ENCODE measurements at places on chromosomes 2 and 18. TPM values are rescaled to one million over a fixed set of nuclear protein-coding genes. Genes with fewer than 3 reads are reported as not detected.

KIAA2012 gene
- total RNA-seq = not detected

LCT gene
- total RNA-seq = not detected

KLHL14 gene
- total RNA-seq = 0.32 TPM

CCDC150 gene
- 3.8 TPM for total RNA-seq

ATOH8 gene
- 46.2 TPM for total RNA-seq

EPHA4 gene
- total RNA-seq = 44.2 TPM

RSAD2 gene
- total RNA-seq = 2.9 TPM

DNA sequence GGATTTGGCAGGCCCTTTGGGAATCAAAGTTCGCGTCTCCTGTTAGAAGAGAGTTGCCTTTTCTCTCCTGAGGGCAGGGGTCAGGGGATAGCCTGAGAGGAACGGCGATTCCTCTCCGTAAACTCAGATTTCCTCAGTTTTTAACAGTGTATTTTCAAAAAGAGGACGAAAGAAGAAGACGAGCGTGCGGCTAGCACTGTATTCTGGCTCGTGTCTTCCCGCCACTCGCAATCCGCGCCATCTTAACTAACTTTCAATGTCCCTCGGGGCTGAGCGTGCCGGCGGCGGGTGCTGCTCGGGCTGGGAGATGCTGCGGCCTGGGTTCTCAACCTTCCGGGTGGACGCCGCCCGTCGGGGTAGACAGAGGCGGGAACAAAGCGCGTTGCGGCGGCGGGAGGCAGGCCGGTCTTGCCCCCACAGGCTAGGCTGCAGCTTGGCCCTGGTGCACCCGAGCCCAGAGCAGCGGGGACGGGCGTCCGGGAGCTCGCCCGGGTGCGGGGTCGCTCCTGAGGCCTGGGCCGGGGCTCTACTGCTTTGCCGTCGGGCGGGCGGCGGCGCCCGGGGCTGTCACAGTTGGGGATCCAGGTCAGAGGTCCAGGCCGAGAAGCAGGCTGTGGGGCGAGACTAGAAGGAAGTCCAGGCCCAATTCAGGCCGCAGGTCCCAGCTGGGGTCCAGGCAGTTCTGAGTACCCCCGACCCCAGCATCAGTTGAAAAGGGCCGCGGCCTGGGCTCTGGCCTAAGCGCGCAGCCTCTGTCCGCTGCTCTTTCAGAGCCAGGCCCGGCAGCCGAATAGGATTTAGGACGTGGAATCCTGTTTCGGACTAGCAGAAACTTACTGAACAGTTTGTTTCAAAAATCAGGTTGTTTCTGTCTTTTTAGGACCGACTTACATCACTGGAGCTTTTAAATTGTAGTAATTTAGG, 11.8 kb downstream of the TBR1 start:
- DNase-seq = no peak

- DNase-seq = no peak
Measured at GRCh38 chr2:71634567-71634966, 181.2 kb downstream of the DYSF start.

GRCh38 chr2:113976277-113976928, 86.5 kb downstream of the ACTR3 start:
- DNase-seq = no peak

DNA sequence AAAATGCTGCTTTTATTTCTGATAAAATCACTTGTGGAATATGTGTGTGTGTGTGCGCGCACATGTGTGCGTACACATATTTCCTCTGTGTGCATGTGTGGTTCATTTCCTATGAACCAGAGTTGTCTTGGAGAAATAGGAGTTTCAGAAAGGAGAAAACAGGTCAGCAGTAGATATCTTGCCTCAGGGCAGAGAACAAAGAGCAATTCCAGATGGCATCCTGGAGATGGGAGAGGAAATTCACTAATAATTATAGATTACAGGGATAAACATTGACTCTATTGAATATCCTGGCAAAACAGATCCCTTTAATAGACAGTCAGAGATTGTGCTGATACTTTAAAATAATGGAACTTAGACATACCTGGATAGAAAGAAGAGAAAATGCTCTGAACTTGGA, 298.0 kb downstream of the TRIB2 start:
- DNase-seq = no peak

DNA sequence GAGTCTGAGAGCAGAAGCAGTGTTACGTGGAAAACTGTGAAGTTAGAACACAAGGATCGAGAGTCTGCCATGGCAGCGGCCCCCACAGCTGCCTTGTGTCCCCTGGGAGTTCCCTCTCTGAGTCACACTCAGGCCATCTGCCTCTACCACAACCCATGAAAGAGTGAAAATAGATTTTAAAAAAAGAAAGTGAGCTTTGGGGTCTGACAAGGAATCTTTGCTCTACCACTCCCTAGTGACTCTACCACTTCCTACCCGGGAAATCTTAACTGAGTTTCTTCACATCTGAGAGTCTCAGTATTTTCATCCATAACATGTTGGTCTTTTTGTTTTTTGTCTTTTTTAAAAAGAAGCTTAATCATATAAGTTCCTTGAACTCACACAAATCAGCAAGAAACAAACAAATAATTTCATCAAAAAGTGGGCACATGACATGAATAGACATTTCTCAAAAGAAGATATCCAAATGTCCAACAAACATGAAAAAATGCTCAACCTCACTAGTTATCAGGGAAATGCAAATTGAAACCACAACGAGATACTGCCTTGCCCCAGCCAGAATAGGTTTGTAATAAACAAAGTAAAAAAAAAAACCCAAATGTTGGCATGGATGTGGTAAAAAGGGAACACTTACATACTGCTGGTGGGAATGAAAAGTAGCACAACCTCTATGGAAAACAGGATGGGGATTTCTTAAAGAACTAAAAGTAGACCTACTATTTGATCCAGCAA, 2.4 kb upstream of the MSGN1 start:
- DNase-seq = no peak

GRCh38 chr2:191158193-191158592, 7.4 kb upstream of the STAT4 start:
- DNase-seq = no peak

DNA sequence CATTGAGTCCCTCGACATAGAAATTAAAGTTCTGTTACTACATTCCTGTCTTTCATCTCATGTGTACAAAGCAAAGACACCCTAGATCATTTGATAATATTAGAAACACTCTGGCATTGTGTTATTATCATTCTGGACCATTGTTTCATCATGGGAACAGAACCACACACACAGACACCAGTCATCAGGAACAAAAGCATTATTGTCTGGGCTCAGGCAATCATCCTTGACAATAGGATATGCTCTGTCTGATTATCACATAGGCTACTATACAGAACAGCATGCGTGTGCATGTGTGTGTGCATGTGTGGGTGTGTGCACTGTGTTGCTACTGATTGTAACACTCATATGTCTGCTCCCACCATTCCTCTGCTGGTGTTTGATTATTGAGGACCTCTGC, 242.5 kb downstream of the SH3BP4 start:
- DNase-seq = no peak

DNA sequence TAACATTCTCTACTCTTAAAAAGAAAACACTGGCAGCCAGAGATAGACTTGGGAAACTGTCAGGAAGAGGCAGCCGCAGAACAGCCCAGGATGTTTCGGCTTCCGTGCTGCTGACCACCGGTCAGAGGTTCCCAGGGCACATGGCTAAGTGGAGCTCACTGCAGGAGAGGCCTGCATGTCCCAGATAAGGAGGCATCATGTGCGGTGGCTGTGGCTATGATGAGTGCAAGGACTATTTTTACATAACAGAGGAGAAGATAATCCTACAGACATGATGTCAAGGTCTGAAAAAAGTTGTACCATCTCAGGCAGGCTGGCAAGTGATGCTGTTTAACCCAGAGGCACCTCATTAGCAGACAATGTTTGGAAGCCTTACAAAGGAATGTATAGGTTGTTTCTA, 252.3 kb downstream of the CYRIA start:
- no peak for DNase-seq

DNA sequence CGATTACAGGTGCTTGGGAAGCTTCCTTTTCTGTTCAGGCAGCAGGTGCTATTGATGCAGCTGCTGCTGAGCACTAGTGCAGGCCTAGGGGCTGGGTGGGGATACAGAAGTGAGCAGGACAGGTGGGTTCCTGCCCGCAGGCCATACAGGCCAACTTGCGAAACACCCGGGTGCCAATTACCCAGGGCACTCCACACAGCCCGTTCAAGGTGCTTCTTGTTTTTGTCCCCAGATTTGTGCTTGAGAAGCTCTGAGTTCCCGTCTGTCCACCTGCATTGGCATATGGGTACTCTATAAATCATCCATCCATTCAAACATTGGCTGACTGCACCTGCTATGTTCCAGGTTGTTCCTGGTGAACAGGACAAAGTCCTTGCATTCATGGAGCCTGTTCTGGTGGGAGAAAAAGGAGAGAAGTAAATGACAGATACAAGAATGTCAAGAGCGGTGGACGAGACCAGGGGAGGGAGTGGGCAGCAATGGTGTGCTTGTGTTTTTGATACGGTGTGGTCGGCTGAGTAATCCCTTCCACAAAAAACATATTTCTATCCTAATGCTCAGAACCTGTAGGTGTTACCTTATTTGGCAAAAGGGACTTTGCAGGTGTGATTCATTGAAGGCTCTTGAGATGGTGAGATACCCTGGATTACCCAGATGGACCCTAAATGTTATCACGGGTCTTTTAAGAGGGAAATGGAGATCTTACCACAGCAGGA, 31.4 kb downstream of the SH3BP4 start:
- DNase-seq = no peak

DNA sequence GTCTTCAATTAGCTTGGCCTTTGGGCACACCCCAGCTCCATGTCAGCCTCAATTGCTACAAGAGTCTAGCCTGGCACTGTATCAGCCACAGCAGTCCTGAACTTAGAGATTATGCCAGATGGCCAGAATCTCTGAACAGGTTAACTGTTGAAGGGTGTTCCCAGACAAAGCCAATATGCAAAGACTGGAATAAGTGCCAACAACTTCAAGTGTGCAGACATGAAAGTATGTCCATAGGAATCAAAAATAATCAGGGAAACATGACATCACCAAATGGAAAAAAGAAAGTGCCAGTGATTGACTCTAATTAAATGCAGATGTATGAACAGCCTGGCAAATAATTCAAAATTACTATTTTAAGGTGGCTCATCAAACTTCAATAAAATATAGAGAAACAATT, 98.5 kb upstream of the DOCK10 start:
- DNase-seq = no peak

GRCh38 chr2:69203166-69203985, 183.7 kb downstream of the GFPT1 start:
- DNase-seq = no peak

DNA sequence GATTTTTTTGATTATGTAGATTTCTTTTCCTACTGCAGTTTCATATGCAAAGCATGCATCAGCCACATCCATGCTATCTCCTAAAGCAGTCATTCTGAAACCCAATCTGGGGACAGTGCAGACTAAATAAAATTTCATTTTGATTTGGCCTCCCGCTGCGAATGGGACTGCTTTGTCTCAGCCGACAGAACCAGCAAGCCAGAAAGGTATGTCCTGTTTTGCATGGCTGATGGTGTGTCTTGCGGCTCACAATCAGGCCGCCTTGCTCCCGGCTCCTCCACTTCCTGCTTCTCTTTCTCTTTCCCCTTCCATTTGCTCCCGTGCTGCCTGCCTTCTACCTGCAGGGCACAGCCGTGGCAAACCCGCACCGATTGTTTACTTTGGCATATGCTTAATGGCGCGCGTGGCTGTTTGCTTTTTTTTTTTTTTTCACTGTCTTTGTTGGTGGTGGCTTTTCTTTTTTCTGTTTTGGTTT, 419.6 kb upstream of the POU3F3 start:
- no peak for DNase-seq

DNA sequence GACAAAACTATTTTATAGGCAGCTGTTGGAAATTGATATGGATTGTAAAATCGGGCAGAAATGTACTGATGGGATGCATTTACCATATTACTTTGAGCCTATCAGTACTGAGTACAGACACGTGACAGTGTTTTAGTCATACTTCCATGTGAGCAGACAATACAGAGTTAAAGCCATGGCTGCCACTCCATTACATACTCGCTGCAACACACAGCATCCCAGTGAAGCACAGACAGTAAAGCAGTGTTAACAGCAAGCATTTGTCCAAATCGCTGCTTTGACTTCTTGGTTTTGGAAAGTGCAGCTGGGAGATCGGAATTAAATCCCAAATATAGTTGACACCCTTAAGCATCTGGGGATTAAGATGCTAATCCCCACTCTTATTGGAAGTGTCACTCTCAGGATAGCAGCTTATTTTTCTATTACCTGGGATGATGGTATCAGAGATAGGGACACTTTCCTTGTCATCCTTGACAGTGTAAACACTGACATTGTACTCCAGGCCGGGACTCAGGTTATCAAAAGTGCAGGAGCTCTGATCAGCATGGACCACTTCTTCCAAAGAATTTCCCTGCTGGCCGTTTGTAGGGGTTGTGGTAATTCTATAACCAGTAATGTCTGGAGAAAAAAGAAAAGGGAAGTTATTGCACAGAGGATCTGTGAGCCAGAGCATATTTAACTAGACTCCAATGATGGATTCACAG, 41.6 kb downstream of the FN1 start:
- DNase-seq = no peak

GRCh38 chr18:68640861-68641260, 74.0 kb downstream of the TMX3 start:
- DNase-seq = no peak

- no peak for DNase-seq
Measured at GRCh38 chr2:211837206-211837605, 701.4 kb downstream of the ERBB4 start.

- no peak for DNase-seq
Measured at GRCh38 chr18:7721532-7721931, 154.4 kb downstream of the PTPRM start.

DNA sequence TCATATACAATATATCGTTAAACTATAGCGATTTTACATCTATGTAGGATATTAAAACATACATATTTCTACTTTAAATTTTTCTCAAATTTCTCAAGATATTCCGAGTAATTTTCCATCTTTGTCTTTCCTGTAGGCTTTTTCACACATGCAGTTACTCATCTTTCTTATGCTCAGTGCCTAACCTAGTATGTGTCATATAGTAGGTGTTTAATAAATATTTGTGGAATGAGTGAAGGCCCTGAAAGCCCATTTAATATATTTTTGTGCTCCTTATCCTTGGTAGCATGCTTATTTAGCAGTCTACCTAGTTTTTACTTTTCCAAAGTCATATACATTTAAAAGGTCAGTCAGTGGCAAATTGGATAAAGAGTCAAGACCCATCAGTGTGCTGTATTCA, 67.3 kb downstream of the ITGB6 start:
- no peak for DNase-seq

DNA sequence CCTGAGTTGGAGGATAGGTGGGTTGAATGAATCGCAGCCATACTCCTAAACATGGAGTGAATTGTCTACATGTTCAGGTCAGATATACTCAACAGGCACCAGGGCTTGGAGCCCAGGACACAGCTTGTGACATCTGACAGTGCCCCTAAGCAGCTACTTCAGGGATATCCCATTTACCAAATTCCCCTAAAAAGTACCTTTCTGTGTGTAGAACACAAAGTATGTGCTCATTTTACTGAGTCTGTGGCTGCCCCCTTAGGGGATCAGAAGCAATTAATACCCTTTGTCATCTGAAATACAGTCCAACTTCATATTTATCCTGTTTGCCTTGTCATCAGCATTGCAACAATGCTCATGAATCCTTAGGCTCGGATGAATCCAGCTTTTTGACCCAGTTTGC, 20.8 kb downstream of the TNFRSF11A start:
- DNase-seq = no peak

All from breast epithelium (tissue), 4 donors.